Activated CD4-positive, alpha-beta T cell treated with anti-CD3 and anti-CD28 coated beads for 48 hours (primary cell): ENCODE measurements at places on chromosomes 5 and 9.

- DNase-seq: no peak
Observed at GRCh38 chr5:175576096-175576495, 81.8 kb upstream of the HRH2 start.

- DNase-seq: no peak
Observed at GRCh38 chr9:116795821-116796220, 108.7 kb downstream of the TRIM32 start.

GRCh38 chr5:67858471-67859031, 357.0 kb upstream of the PIK3R1 start:
- no peak for DNase-seq

- peak; percentile 70 for DNase-seq
Observed at GRCh38 chr5:80754900-80755299, 100.1 kb upstream of the DHFR start.

- no peak for DNase-seq
Observed at GRCh38 chr5:181099602-181100086, 31.3 kb downstream of the OR2V1 start.

GRCh38 chr9:120351106-120351505, 228.9 kb downstream of the CDK5RAP2 start:
- no peak for DNase-seq

GRCh38 chr5:114471529-114471928, 109.7 kb downstream of the KCNN2 start:
- no peak for DNase-seq

DNA sequence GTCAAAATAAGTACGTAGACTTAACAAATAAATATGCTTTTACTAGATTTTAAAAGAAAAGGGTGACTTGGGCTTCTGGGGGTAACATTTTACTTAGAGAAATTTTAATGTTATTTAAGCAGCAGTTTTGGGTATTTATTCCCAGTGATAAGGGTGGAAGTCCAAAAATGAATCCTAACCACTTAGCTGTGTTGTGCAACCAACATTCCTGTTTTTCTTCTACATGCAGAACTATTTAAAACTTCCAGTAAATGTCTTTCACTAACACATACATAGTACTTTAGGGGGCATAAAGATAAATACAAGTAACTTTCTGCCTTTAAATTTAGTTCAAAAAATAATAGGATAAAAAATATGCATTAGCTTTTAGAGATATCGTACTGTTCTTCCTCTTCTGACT, 436.7 kb downstream of the CTNND2 start:
- no peak for DNase-seq

GRCh38 chr5:150624334-150625163, 15.9 kb upstream of the SYNPO start:
- peak; percentile 27 for DNase-seq
